ENCODE measurements at places on chromosomes 13 and 19.

DNA sequence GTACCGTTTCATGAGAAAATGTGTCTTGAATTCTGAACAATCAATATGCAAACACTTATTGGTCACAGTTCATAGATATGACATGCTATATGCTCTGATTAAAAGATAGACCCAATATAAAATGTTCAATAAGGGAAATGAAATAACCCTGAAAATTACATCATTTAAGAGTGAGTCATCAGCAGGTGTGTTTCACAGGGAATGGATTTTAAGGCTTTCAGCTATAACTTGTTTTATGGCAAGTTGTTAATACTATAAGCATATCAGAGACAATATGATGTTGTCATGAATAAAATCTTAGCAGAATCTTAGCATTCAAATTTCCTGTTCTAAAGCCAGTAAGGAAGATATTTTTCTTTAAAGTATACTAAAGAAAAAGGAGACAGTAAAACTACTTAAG is 483.4 kb upstream of the PCDH9 start:
- no peak for DNase-seq

GRCh38 chr13:47433461-47434005 is 536.7 kb upstream of the HTR2A start:
- DNase-seq: no peak

GRCh38 chr13:58048670-58049069 is 417.1 kb downstream of the PCDH17 start:
- no peak for DNase-seq

- no peak for DNase-seq
Observed at GRCh38 chr13:35857769-35858168, 273.4 kb downstream of the DCLK1 start.

DNA sequence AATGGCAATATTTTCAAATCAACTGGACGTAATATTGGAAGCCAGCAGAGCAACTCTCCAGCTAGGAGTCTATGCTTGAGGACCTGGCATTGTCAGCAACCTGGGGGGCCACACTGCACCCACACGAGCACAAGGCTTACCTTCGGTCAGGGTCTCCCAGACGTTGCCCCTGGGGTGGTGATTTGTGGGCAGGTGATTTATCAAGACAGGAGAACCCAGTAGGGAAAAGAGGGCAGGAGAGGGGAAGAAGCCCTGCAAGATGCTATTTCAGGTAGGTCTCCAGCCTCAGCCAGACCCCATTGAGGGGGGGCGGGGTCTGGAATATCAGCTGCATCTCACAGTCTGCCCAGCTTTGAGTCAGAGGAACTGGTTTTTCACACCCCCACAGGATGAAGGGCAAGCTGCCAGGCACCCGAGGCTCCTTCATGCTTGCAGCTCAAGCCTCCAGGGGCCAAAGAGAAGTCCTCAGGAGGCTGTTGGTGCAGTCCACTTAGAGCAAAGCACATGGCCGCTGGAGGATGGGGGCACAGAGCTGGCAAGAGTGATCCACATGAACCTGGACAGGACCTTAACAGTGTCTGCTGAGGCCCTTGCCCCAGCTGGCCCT is 80.9 kb upstream of the UQCRFS1 start:
- no peak for DNase-seq

- no peak for DNase-seq
Observed at GRCh38 chr13:108968566-108968965, 339.2 kb downstream of the MYO16 start.

- DNase-seq: no peak
Observed at GRCh38 chr13:84686973-84687372, 804.7 kb upstream of the SLITRK1 start.

DNA sequence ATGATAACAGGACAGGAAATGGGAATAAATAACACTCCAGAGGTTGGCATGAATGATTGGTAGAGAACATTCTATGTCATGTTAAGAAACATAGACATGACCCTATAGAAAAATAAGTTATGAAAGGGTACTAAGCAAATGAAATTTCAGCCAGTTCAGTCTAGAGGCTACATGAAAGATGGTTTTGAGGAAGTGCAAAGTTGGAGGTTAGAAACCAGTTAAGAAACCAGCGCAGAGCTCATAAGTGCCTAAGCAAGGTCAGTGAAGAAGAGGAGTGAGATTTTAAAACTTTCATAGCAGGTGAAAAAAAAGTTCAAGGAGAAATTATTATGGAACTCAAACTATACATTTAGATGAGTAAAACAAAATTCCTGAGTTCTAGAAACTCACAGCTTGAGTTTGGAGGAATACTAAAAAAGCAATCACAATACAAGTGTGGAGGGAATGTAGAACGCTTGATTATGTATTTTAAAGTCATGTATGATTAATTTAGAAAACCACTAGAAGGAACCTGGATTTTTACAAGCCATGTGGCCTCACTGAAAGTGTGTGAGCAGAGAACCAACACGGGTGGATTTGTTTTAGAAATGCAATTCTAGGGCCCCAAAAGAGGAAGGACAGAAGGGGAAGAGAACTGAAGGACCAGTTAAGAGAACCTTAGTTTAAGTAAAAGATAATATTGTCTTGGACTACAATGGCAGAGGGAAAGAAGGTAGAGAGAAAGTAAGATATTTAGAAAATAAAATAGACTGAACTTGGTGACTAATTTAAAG is 162.4 kb downstream of the PCDH20 start:
- no peak for DNase-seq

GRCh38 chr19:41804336-41804735 is 7.9 kb downstream of the CEACAM3 start:
- no peak for DNase-seq

DNA sequence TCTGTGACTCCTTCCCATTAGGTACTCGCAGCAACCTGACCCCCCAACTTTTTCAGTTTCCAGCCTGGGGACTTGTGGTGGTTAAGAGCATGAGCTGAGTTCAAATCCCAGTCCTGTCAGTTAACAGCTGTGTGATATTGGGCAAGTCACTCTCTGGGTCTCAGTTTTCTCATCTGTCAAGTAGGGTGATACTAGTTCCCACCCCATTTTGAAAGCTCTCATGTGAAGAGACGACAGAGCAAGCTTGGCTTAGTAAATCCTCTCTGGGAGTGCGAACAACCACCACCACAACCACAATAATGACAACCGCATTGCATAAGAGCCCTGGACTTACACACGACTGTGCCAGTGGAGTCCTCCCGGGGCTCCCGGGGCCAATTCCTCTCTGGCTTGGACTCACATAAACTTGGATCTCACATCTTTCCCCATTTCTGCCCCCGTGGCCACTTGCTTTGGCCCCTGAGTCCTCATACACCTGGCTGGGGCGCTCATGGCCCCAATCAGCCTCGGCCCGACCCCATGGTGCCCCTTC is 454 bp downstream of the BLVRB start:
- DNase-seq: no peak

- DNase-seq: no peak
Observed at GRCh38 chr19:6103217-6103644, 7.1 kb downstream of the RFX2 start.

- DNase-seq: no peak
Observed at GRCh38 chr19:1285737-1286360, at the start of gene EFNA2. Gene EFNA2, plus strand, starts transcription at chr19:1285873. Its CDS starts 296 bp downstream, at chr19:1286169.

- DNase-seq: no peak
Observed at GRCh38 chr19:30966486-30966885, 382.8 kb downstream of the TSHZ3 start.

- no peak for DNase-seq
Observed at GRCh38 chr19:16454351-16454918, 17.3 kb downstream of the EPS15L1 start.

GRCh38 chr13:51241720-51242119 is 19.5 kb downstream of the FAM124A start:
- peak; percentile 24 for DNase-seq

DNA sequence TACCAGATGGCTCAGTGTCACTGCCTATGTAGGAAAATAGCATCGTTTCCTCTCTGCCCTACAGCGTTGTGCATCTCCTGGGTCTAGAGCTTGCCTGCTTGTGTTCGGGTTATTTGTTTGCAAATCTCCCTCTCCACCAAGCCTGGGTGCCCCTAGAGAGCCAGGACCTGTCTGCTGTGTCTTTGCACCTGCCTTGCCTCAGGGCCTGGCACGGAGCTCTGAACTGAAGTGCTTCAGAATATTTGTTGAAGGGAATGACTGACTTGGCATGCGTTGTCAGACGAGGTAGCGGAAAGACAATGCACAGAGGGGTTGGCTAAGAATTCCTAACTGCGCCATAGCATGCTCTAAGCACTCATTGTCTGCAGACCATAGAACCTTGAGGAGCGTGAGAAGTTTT is 263.4 kb downstream of the FGF9 start:
- DNase-seq: peak; percentile 82

- DNase-seq: no peak
Observed at GRCh38 chr13:73090116-73090822, 31.5 kb downstream of the KLF5 start.

- no peak for DNase-seq
Observed at GRCh38 chr13:73223372-73223781, 164.6 kb downstream of the KLF5 start.

GRCh38 chr19:53396525-53396868 is 1.5 kb downstream of the ZNF765 start:
- DNase-seq: no peak

- no peak for DNase-seq
Observed at GRCh38 chr19:22627526-22627925, 6.6 kb upstream of the ZNF492 start.

GRCh38 chr19:53183146-53183764 is 9.9 kb downstream of the ZNF665 start:
- DNase-seq: no peak

DNA sequence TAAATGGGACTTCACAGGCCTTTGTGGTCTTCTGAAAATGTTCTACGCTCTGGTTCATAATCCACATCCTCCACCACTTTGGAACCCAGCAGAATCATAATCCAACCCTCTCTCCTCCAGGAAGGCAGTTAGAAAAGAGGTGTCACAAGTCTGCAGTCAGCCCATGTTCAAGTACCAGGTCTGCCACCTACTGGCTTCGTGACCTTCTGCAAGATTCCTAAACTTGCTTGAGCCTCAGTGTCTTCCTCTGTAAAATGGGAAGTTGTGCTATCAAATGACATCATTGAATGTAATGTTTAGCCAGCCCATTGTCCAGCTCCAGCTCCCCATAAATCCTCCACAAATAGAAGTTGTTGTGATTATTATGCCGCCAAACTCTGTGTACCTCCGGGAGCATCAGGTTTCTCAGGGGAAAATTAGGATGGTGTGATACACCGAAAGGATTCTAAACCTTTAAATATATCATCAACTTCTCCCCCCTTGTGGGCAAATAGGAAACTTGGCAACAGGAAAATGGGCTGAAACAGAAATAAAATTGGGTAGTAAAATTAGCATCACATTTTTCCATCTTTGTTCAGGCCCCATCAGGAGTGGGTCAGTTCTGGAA is 109.7 kb downstream of the NUFIP1 start:
- peak; percentile 49 for DNase-seq
